ENCODE measurements at places on chromosomes 3 and 15. TPM values are rescaled to one million over a fixed set of nuclear protein-coding genes. Genes with fewer than 3 reads are reported as not detected.

CHST2 gene
- total RNA-seq, result 0.57 TPM

HESX1 gene
- total RNA-seq, result 0.38 TPM

CA12 gene
- 211 TPM for total RNA-seq

RBPMS2 gene
- 6.1 TPM for total RNA-seq

CCR9 gene
- total RNA-seq, result not detected

IGF1R gene
- total RNA-seq, result 39.1 TPM

C3orf85 gene
- not detected for total RNA-seq

PDIA5 gene
- total RNA-seq, result 30.7 TPM

RASL12 gene
- 0.10 TPM for total RNA-seq

CD80 gene
- not detected for total RNA-seq

CPNE9 gene
- 0.15 TPM for total RNA-seq

COL8A1 gene
- not detected for total RNA-seq

CSTA gene
- 0.43 TPM for total RNA-seq

MKRN3 gene
- total RNA-seq, result 2.6 TPM

LSMEM2 gene
- not detected for total RNA-seq

IQCB1 gene
- total RNA-seq, result 11.2 TPM

STRC gene
- 0.05 TPM for total RNA-seq

NR1I2 gene
- total RNA-seq, result not detected

PLS1 gene
- 12.0 TPM for total RNA-seq

CPN2 gene
- total RNA-seq, result not detected

SLCO2A1 gene
- 0.19 TPM for total RNA-seq

ATP10A gene
- 10.1 TPM for total RNA-seq

MBD4 gene
- 23.7 TPM for total RNA-seq

TIMP4 gene
- total RNA-seq, result 13.0 TPM

SLC28A2 gene
- total RNA-seq, result not detected

GRM2 gene
- not detected for total RNA-seq

GOLGA8R gene
- total RNA-seq, result 0.15 TPM

FHIT gene
- not detected for total RNA-seq

BUB1B gene
- 28.2 TPM for total RNA-seq

SH3BP5 gene
- total RNA-seq, result 16.4 TPM

PDZRN3 gene
- not detected for total RNA-seq

PLD1 gene
- total RNA-seq, result 6.6 TPM

VGLL3 gene
- total RNA-seq, result 8.1 TPM

MFGE8 gene
- total RNA-seq, result 297 TPM

COL6A5 gene
- not detected for total RNA-seq

MYLK gene
- 10.5 TPM for total RNA-seq

DLEC1 gene
- not detected for total RNA-seq

PTPRG gene
- total RNA-seq, result 2.2 TPM

KLHDC8B gene
- 4.6 TPM for total RNA-seq

SLC15A2 gene
- 0.18 TPM for total RNA-seq

FMN1 gene
- total RNA-seq, result 0.70 TPM

GALNT15 gene
- total RNA-seq, result 0.10 TPM

MAGEL2 gene
- not detected for total RNA-seq

C2CD4A gene
- 0.19 TPM for total RNA-seq

CTXN2 gene
- total RNA-seq, result not detected

PARP3 gene
- total RNA-seq, result 9.1 TPM

ECE2 gene
- total RNA-seq, result not detected

CCR3 gene
- total RNA-seq, result not detected

TXNRD3 gene
- 7.3 TPM for total RNA-seq

GNL3 gene
- total RNA-seq, result 93.4 TPM

PLSCR2 gene
- not detected for total RNA-seq

GOLGA6D gene
- total RNA-seq, result not detected

SHF gene
- total RNA-seq, result 0.65 TPM

LMAN1L gene
- total RNA-seq, result not detected

C3orf22 gene
- total RNA-seq, result not detected

All from A549 treated with GW870086 at 1 μM for 4 hours (cell line).